Endothelial cell of umbilical vein (primary cell): ENCODE measurements at places on chromosomes 4 and X. TPM values are rescaled to one million over a fixed set of nuclear protein-coding genes. Genes with fewer than 3 reads are reported as not detected.
A peak's percentile ranks its signal among the peaks of the same experiment; 100 is the strongest.

The TXK gene
- total RNA-seq, result 0.58 and 0.97 TPM in 2 replicates

- DNase-seq, result peak; percentile 87
These were observed 152.3 kb downstream of the WDFY3 start for GRCh38 chr4:84814094-84814750.

The PRKG2 gene
- total RNA-seq, result not detected in 2 replicates

DNA sequence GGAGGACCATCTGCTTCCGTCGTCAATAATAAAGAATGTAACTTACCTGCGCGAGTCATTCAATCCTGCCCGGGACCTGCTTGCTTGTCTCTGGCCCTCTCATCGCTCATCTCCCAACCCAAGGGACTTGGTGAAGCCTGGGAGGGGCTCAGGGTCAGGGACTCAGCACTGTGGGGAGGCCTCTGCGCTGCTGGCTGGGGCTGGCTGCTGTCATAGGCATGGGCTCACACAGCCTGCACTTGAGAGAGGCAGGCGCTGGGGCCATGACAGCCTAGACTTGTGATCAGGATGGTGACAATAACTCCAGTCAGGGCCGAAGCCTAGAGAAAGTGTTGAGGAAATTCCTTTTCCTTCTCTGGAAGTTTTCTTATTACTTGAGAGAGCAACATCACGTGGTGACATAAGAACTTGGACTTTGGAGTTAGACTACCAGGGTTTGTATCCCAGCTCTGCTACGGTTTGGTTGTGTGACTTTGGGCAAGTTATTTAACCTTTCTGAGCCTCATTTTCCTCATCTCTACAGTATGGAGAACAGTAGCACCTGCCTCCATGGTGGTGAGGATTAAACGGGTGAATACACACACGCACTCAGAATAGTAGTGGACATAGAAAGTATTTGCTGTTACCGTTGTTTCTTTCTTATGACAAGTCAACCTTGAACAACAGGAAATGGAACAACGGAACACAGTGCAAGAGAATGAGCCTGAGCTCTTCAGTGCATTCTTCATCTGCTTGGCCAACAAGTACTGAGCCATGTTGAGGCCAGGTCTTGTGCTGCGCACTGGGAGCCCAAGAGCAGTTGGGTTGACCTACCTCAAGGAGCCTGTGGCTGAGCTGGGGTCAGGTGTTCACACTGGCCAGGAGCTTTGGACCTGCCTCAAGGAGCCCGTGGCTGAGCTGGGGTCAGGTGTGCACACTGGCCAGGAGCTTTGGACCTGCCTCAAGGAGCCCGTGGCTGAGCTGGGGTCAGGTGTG lies 60.5 kb downstream of the TBC1D14 start:
- no peak for DNase-seq

DNA sequence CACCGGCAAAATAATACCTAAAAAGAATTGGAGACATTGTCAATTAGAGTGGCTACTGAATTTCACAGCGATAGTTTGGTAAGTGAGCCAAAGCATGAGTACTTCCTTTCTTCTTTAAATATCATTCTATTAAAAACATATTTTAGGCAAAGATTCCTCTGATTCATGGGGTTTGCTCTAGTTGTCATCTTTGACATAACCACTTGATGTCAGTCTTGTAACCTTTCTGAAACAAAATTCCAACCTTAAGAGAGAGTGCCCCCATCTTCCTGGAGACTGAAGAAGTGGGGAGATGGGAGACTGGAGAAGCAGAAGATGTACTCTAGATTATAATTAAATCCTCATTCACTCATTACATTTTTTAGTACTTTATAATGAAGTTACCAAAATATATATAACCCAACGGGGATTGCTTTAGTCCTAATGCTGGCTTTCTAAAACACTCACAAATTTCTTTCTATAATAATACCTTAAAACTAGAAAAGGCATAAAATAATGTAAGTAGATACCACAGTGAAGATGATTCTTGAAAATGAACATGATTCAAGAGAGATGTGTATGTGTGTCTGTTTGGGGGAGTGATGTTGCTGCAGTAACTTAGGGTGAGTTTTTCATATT lies 96.4 kb downstream of the EMCN start:
- DNase-seq, result peak; percentile 73

GRCh38 chrX:104482757-104483156 lies 83.2 kb upstream of the IL1RAPL2 start:
- DNase-seq, result no peak

DNA sequence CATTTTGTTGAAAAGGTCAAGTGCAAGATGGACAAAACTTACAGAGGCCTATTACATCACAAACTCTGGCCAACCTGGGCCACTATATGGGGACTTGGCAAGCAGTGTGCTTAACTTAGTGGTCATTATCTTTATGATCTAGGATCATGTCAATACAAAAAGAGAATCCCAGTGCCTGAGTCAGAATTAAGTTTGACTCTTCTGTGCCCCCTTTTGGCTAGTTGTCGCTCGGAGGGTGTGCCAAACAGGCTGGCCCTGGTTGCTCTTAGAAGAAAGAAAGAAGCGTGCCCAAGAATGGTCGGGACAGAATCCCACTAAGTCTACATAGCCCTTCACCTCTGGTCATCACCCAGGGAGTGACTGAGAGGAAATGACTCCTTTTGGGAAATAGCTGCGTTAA lies 100.1 kb downstream of the EIF4E start:
- no peak for DNase-seq

GRCh38 chrX:155876704-155877103 lies 4.4 kb upstream of the VAMP7 start:
- no peak for DNase-seq

The CDS1 gene
- total RNA-seq, result 0.07 TPM in 1 of 2 replicates, not detected in the other

DNA sequence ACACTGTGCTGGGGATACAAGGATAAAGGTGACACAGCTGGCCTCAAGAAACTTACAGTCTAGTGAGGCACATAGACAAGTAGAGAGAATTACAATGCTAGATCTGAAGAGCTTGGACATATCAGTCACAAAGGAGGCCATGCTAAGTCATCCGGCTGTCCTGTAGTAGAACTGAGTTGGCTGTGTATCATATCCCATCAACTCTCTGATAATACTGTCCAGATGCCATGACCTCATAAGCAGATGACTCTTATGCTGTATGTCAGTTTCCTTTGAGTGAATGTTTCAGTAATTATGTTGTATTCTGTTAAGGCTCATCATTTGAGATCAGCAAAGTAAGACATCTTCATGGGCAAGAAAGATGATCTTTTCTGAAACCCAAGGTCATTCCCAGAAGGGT lies 442.9 kb downstream of the MID1IP1 start:
- no peak for DNase-seq

DNA sequence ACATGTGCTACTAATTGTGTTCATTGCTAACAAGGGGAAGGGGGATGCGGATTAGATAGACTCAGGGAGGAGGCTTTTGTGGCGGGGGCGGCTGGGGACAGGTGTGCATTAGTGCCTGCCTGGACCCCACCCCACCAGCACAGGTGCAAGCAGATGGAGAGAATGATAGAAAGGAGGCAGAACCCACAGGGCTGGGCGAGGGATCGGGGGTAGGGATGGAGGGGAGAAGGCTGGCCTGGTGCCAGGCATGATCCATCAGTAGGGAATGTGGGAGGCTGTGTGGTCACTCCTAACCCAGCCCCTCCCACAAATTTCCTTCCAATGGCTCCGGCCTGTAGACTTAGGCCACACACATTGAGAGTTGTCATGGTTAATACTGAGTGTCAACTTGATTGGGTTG lies 30.5 kb upstream of the CRMP1 start:
- DNase-seq, result no peak

The FATE1 gene
- not detected in 2 replicates for total RNA-seq

DNA sequence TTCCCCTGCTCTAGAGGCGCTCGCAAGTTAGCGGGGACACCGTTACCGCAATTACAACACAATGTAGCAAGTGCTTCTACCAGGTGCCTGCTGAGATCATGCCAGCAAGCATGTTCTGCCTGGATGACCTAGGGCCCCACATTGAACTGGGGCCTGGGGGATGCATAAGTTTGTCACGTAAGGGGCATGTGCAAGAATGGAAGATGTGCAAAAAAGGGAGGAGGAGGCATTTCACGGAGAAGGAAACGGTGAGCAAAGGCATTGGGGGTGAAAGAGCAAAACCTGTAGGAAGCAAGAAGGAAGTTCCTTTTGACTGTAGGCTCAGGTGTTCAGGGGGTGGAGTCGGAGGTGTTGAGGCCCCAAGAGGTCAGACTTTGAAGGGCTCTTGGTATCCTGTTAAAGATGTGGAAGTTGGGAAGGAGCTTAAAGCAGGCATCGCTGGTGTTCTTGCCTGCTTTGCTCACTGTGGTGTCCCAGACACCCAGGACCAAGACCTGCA lies 602 bp upstream of the SCARB2 start:
- no peak for DNase-seq

GRCh38 chrX:123803331-123803983 lies 56.4 kb upstream of the XIAP start:
- peak; percentile 91 for DNase-seq

GRCh38 chr4:163195247-163195765 lies 28.6 kb upstream of the NAF1 start:
- no peak for DNase-seq

DNA sequence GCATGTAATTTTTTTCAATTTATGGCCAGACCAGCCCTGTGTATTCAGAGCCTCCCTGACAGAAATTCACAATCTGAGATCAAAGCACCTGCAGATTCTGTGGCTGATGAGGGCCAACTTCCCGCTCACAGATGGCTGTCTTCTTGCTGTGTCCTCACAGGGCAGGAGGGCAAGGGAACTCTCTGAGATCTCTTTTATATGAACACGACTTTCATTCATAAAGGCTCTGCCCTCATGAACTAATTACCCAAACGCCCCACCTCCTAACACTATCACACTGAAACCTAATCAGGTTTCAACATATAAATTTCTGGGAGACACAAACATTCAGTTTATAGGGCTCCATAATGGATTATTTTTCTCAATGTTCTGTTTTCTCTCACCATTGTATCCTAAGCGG lies 192.6 kb downstream of the NWD2 start:
- DNase-seq, result no peak

DNA sequence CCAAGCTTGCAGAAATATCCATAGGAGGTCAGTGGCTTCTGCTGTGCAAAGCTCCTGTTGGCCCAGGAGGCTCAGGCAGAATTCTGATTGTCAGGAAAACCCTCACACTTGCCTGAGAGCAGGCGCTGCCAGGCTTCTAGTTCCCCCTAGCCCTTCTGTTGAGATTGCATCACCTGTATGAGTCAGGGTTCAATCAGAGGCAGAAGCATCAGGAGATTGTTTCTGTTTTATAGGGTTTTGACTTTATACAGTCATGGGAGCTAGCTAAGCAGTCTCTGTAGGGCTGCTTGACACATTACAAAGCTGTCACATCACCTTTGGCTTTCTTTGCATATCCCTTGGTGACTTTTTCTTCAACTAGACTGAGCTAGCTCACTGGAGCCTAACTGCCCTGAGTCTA lies 27.8 kb downstream of the DIPK2B start:
- no peak for DNase-seq

The NLGN3 gene
- total RNA-seq, result 0.40 and 0.85 TPM in 2 replicates

DNA sequence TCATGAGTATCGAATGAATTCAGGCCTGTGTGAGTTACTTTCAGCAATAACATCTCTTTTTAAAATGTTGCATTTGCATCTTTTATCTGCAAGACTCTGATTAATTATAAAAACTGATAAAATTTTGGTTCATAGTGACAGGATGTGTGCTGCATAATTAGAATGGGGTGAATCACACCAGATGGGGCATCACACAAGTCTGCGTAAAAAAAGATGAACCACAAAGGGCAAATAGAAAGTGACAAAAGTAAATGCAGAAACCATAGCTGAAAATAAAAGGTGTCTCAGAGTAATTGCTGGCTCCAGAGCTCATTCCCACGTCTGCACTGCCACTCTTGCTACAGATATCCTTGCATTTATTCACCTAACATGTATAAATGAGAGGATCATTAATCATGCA lies 131.1 kb downstream of the HS3ST1 start:
- DNase-seq, result no peak

- no peak for DNase-seq
These were observed 118.3 kb downstream of the TMA16 start for GRCh38 chr4:163612762-163613161.

DNA sequence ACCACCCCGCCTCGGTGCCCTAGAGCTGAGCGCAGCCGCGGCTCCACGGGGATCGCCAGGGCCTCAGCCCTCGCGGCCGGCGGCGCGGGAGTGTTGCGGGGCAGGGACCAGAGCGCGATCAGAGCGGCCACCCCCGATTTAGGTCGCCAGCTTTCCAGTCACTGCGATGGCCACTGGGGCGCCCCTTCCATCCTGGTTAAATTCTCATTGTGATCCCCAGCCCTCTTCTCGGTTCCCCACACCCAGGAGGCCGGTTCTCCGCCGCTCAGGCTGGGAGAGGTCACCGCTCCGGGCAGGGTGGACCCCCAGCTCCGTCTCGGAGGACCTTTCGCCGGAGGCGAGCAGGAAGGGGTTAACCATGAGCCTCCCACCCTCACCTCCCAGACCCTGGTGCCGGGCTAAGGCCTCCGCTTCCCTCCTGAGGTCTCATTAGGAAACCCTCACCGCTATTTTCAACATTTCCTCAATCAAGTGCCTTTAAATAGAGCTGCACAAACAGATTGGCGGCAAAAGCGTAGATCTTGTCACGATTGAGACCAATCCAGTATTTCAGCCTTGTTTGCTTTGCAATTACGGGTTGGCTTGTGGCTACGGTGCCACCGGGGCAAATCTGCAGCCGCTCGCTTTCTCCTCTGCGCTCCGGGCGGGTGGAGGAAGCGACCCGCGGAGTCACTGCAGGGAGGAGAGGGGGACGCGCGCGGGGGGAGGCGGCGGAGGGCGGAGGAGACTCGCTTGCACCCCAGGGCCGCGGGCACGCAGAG lies 8.3 kb upstream of the HAND2 start:
- DNase-seq, result no peak

GRCh38 chrX:133415276-133416105 lies at the start of gene GPC4:
Gene GPC4 (minus strand): TSS chrX:133415489. CDS start chrX:133414965, 524 bp downstream.
- no peak for DNase-seq

GRCh38 chr4:15150631-15151030 lies 148.3 kb downstream of the CPEB2 start:
- DNase-seq, result no peak

The WDR17 gene
- total RNA-seq, result 0.42 TPM in 1 of 2 replicates, not detected in the other

GRCh38 chr4:147725673-147726072 lies 6.2 kb upstream of the ARHGAP10 start:
- DNase-seq, result no peak

The MXRA5 gene
- total RNA-seq, result not detected in 2 replicates

- peak; percentile 13 for DNase-seq
These were observed 139.2 kb downstream of the NWD2 start for GRCh38 chr4:37383579-37384229.

GRCh38 chr4:139501927-139502899 lies 48.3 kb downstream of the RAB33B start:
- no peak for DNase-seq

- DNase-seq, result no peak
These were observed 32.2 kb downstream of the DHRSX start for GRCh38 chrX:2468261-2469195.

The GAGE12E gene
- total RNA-seq, result not detected in 2 replicates

DNA sequence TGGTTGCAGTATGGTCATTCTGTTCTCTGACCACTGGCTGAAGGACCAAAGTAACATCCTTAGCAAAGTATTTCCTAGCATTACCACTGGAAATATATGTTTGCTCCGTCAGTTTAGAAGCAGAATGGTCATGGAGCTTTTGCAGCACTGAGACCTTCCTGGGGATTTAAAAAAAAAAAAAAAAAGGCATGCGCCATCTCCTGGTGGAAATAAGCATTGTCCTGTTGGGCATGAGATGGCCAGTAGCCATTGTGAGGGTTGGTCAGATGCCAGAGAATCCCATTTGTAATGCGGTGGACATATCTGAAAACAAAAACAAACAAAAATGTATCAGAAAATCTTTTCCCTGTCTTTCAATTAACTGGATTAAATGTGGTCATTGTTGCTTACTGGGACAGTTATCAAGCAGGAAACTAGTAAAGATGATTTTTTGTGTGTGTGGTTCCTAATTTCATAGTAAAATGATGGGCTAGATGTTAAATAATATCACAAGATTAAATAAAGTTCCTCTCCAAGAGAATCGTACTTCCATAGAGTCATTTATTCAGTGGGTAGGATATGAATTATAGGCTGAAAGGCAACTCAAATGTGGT lies 139.6 kb downstream of the SOWAHB start:
- peak; percentile 78 for DNase-seq
